ENCODE measurements at places on chromosomes 11 and 22. TPM values are rescaled to one million over a fixed set of nuclear protein-coding genes. Genes with fewer than 3 reads are reported as not detected.

The MRPL40 gene
- 11.3 TPM for total RNA-seq

The MAPK8IP1 gene
- 2.3 TPM for total RNA-seq

The CDC42EP1 gene
- total RNA-seq: not detected

DNA sequence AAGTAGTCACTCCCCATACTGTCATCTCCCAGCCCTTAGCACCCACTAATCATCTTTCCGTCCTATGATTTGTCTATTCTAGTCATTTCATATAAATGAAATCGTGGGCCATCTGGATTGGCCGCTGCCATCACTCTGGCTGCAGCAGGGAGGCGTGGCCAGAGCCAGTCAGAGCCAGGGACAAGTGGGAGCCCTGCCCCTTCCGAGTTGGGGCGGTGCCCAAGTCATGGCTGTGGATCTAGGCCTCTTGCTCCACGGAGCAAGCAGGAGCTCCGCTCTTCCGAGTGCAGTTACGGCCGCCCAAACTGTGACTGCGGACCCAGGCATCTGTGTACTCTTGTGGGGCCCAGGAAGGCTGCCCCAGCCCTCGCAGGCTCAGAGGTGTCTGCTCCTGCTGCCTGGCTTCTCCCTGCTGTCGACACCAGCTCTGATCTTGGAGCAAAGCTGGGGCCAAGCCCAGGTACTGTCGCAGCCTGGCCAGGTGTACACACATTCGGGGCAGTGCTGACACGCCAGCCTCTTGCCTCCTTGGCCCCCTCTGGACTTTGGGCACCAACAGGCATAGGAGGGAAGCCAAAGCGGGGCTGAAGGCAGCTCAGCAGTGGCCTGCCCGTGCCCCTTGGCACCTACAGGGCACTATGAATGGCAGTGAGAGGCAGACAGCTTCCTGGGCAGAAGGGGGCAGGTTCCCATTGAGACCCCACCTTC is 8.4 kb downstream of the MRPL48 start:
- no peaks in the 10 kb centered on the region for H3K4me1 ChIP-seq
- DNase-seq: no peak
- H3K27ac ChIP-seq: no peak overlapping the region
- no peak overlapping the region for H3K4me3 ChIP-seq

DNA sequence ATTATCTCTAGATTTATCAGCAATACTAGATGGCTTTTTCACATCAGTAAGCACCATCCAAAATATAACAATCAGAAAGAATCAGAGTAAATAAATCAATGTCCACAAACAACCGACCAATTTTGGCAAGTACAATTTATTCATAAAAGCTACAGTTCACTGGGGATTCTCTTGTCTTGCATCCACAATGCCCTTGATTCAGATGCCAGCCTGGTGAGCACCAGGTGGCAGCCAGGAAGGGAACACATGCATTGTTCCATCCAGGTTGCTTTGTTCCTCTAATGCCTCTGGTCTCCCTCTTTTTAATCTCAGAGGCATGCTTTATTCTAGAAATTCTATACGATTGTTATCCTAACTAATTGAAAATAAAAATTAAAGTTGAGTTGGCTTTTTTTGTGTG is 242.1 kb upstream of the KIRREL3 start:
- DNase-seq: no peak
- H3K4me3 ChIP-seq: no peak overlapping the region
- H3K27ac ChIP-seq: no peak overlapping the region
- H3K36me3 ChIP-seq: no peaks in the 10 kb centered on the region

- H3K36me3 ChIP-seq: peaks cover 14% of the 10 kb centered on the region
- no peaks in the 10 kb centered on the region for H3K27me3 ChIP-seq
- no peaks in the 10 kb centered on the region for H3K4me1 ChIP-seq
- H3K4me3 ChIP-seq: no peak overlapping the region
- no peak for DNase-seq
- no peak overlapping the region for H3K27ac ChIP-seq
These were observed 39.6 kb downstream of the NARS2 start for GRCh38 chr11:78535027-78535426.

DNA sequence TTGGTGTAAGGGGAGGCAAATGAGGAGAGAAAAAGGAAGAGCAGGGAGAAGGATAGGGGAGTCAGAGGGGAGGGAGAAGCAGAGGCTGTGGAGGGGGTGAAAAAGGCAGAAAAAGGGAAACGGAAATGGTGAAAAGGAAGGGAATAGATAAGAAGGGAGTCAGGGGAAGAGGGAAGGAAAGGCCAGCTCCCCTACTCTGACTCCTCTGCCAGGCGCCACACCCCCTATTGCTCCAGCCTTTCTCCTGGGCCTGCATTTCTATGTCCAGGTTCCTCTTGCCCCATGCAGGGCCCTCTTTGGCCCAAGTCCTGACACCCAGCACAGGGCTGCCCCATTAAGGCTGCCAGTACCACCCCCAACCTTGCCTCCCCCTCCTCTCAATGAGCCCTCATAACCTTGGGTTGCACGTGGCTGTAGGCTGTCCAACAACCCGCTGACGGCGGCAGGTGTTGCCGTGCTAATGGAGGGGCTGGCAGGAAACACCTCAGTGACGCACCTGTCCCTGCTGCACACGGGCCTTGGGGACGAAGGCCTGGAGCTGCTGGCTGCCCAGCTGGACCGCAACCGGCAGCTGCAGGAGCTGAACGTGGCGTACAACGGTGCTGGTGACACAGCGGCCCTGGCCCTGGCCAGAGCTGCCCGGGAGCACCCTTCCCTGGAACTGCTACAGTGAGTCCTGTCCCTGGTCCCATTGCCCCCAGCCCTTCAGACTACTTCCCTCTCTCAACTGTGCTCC is 3.4 kb upstream of the NHERF4 start:
- DNase-seq: no peak
- H3K4me3 ChIP-seq: no peak overlapping the region
- no peaks in the 10 kb centered on the region for H3K36me3 ChIP-seq
- H3K27me3 ChIP-seq: no peaks in the 10 kb centered on the region
- no peak overlapping the region for H3K27ac ChIP-seq
